ENCODE measurements at places on chromosomes 2 and 18.

DNA sequence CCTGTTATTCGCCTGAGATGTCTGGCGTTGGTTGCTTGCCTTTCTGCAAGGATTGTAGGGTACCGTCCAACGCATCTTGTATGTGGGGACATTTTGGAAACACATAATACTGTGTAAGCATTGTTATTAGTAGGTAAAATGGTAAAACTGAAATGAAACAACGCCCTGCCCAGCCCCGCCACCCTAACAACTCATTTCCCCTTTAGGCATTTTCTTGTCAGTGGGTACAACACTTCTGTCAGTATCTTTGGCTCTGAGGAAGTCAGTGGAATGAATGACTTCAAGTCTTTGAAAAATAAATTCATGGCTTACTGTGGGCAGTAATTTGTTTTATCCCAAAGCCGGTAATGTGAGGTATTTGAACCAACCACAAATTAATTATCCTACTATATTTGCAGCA lies 86.0 kb downstream of the FMNL2 start:
- no peak for DNase-seq

DNA sequence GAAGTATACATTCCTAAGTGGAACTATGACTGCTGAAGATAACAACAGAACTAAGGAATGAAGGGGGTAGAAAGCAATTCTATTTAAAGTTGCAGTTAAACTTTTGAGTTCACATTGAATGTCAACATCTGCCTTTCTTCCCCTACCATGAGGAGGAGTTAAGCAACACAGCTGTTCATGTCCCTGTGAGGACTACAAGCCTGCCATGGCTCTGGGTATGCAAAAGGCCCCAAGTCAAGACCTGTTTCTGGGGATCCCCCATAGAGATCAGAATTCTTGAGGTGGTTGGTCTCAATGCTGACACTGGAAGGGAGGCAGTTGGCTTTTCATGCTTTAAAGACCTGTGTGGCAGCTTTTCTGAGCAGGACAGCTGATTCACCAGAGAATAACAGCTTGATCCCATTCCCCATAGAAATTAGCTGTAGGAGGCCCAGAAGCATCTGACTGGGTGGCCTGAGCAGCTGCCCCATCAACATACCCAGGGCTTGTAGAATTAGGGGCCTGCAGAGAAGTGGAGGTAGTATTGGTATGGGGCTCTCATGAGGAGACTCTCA lies 131.0 kb downstream of the SETBP1 start:
- DNase-seq: no peak

GRCh38 chr2:136373029-136373428 lies 255.1 kb upstream of the CXCR4 start:
- DNase-seq: no peak

DNA sequence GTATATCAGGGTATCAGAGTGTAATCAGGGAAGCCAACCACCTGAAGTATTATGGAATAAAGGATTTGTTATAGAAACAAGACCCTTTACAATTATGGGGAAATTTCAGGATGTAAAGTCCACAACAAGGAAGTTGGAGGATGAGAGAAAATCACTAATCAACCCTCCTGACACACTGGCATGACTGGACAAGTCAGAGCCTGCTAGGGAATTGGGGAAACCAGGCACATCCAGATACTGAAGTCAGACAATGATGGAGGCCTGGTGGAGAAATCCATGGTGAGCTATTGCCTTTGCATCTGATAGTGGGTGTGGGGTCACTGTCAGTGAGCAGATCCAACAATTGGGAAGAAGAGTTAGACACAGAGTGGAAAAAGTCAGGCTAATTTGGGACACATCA lies 158.8 kb upstream of the FBXO11 start:
- no peak for DNase-seq

DNA sequence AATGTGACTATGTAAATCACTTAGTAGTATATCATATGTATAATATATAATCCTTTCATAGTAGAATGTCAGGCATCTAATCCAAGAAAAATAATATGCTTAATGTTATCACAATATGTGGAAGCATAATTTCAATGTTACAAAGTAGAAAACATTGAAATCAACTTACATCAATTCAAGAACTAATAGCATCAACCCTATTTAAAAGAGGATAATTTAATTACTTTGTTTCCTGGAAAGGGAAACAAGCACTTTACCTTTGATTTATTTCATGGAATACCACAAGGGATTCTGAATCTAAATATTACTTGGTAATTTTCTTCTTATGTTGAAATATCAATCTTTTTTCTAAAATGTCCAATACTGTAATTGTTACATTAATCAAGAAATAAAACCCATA lies 30.6 kb upstream of the SOCS6 start:
- no peak for DNase-seq

DNA sequence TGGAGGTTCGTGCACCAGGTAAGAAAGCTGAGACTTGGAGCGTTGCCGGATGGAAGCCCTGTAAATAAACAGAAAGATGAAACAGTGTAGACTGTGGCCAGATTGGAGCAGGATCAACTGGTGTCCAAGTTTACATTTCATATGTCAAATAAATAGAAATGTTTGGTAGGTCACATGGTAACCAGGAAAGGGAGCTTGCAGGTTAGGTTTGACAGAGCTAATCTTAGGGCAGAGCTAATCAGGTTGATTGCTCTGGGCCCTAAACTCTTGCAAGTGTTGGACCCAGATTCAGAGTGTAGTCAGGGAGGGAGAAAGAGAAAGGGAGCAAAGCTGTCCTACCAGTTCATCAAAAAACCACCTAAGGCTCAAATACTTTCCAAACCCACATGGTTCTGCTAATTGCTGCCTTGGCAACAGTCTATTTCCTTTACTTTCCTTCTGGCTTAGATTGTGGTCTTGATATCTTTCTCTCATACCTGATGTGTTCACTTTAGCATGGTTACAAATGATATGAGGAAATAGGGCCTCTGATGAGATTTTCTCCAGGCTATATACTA lies 63.2 kb downstream of the G6PC2 start:
- no peak for DNase-seq

- no peak for DNase-seq
Observed at GRCh38 chr2:141770530-141770929, 360.3 kb downstream of the LRP1B start.

DNA sequence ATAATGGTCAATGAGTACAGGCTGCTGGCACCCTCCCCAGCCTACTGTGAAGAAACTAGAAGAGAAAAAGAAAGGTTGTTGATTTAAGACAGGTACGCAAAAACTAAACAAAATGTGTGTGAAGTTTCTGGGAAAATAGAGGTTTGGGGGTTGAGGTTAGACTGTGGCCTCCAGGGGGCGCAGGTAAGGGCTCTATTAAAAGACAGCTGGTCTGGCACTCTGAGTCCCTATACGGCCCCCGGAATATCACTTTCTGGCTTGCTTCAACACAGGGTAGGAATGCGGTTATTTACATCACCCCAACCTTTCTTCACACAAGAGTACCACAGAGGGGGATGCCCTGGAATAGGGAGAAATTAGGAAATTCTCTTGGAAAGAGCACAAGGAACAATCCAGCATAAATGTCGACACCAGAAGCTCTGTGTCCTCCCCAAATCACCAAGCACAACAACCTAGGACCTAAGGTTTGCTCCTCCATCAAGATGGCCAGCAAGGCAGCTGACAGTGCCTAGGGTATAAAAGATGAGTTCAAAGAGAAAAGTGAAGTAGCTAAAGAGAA lies 480.8 kb upstream of the KLHL29 start:
- DNase-seq: no peak

DNA sequence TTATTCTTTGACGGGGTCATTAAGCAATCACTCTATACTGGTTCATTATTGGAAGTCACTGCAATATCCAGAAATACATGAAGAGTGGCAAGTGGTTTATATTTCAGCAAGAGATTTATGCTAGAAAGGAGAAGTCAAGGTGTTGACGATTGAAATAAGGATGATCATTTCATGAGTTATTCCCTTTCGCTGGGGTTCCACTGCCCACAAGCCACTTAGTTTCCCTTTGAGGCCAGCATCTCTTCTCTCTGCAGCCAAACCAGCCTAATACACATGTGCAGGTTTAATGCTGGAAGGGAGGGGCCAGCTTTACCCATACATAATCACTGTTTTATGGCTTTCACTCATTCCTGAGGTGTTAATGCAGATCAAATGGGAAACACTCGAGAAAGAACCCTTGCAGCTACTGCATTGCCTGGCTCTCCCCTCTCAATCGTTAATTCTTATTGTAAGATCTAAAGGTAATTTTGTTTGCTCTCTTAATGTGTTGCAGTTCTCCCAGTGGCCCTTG lies 108.4 kb downstream of the MEIS1 start:
- DNase-seq: no peak

DNA sequence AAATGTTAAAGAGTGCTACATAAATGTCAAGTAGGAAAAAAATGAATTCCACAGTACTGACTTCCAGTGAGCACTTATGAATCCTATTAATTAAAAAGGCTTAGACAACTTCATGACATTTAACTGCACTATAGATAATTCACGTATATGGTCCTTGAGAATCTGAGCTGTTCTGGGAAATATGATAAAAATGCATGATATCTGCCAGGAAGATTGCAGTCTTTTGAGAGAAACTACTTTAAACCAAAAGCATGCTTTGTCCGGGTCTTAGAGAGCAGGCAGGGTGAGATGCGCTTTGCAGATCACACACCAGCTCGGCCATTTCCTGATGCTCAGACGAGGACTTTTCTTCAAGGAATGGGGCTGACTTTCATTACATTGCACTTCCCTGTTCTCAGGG lies 42.6 kb downstream of the CMPK2 start:
- no peak for DNase-seq

GRCh38 chr2:119879502-119879901 lies 119.8 kb downstream of the PTPN4 start:
- no peak for DNase-seq

All from activated effector memory CD4-positive, alpha-beta T cell treated with Interleukin-2 at 50 U/mL for 16 hours (primary cell).